CD4-positive, alpha-beta T cell treated with Interleukin-15 for 1 hour (primary cell): ENCODE measurements at places on chromosomes 5 and 9.

DNA sequence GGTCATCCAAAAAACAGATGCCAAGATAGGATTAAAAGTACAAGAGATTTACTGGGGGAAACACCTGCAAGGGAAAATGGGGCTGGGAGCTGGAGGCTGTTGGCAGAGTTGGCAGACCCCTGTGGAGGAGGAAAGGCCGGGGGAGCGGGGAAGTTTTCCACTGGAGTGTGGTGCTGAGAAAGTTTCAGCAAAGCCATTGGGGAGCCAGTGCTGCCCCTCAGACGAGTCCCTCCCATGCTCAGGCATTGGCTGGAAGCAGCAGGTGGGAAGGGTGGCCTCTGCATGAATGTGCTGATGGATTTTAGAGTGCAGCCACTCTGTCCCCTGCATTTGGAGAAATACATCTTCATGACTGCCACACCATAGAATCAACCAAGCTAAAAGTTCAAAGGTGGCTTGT is 52.8 kb downstream of the TTC1 start:
- no peak for DNase-seq

GRCh38 chr5:150703762-150704161 is 2.9 kb upstream of the RBM22 start:
- no peak for DNase-seq

DNA sequence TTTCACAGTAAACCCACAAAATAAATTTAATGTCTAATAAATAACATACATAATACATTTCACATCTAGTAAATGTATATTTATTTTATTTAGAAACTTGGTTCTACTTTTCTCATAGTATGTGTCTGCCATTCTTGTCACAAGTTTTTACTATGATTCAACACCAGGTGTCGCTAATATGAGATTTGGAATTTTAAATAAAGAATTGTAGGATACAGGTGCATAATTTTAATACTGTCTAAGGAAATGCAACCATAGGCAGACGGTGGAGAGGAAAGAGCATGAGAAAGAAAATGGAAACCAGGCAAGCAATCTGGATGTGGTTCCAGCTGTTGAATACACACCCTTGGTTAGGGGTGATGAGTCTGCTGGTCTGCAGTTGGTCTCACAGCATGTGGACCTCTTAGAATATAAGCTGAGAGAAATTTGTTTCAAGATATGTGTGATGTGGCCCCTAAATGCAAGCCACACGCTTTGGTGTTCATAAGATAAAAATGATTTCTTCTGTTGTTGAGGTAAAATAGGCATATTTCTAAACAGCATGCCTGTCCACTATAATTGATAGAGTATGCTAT is 114.7 kb upstream of the TXNDC8 start:
- no peak for DNase-seq

GRCh38 chr9:38017149-38017884 is 51.7 kb downstream of the SHB start:
- no peak for DNase-seq

DNA sequence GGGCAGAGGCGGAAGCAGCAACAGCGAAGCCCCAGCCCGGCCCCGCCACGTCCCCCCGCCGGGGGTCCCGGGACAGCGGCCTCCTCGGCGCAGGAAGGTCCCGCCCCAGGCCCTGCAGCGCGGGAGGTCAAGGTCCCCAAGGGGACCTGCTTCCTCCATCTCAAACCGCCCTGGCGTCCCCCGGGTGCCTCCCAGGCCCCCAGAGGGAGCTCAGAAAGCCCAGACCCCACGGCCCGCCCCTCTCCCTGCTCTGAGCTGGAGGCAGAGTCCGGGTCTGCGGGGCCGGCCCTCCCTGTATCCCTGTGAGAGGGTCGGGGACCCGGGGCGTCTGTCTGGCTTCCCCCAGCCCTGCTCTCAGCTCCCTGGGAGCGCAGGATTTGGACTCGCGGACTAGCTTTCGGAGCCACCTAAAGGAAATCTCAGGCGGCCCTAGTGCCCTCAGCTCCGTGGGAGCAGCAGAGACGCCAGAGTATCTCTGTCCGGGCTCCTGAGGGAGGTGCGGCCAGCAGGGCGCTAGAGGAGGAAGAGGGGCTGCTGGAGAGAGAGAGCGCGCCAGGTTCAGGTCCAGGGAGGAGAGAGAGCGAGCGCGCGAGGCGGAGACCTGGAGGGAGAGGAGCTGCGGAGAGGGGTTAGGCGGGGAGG is 30.7 kb downstream of the EXOC3 start:
- no peak for DNase-seq

GRCh38 chr9:84943482-84944050 is 274.0 kb downstream of the NTRK2 start:
- no peak for DNase-seq

- no peak for DNase-seq
Measured at GRCh38 chr5:151671950-151672349, 14.8 kb downstream of the SPARC start.

- DNase-seq = no peak
Measured at GRCh38 chr9:90333226-90333625, 309.4 kb downstream of the DIRAS2 start.

- DNase-seq = no peak
Measured at GRCh38 chr9:32200241-32200640, 184.2 kb upstream of the ACO1 start.
